ENCODE measurements at places on chromosomes 1 and 21.

- DNase-seq = no peak
These were observed 23.4 kb upstream of the PDE9A start for GRCh38 chr21:42629933-42630589.

- DNase-seq = no peak
These were observed 21.3 kb upstream of the FCRL2 start for GRCh38 chr1:157798211-157798610.

- DNase-seq = no peak
These were observed 1.7 kb upstream of the DYNLT5 start for GRCh38 chr1:66750577-66750976.

- no peak for DNase-seq
These were observed 1.0 kb upstream of the TMEM61 start for GRCh38 chr1:54979327-54979891.

- no peak for DNase-seq
These were observed 38.6 kb downstream of the DENND1B start for GRCh38 chr1:197736685-197737084.

GRCh38 chr1:22540337-22540736 lies 23.0 kb upstream of the EPHA8 start:
- DNase-seq = no peak

GRCh38 chr1:76680651-76681050 lies 186.6 kb upstream of the ST6GALNAC5 start:
- no peak for DNase-seq

GRCh38 chr1:110424699-110425611 lies 17.5 kb upstream of the LAMTOR5 start:
- DNase-seq = no peak

DNA sequence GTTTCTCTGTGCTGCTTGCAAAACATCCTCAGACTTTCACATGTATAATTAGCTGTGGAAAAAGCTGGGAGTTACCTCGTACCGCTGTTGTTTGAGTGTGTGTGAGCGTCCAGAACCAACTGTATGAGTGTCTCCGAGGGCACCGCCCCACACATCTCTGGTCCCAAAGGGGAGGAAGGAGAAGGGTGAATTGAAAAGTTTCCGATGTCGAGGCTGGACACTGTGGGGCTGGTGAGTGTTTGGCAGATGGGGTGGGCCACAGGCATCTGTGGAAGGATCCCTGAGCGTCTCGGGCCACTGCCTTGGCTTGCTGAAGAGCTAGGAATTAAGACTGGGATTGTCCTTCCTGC lies 1.2 kb downstream of the ATP2B4 start:
- DNase-seq = no peak

DNA sequence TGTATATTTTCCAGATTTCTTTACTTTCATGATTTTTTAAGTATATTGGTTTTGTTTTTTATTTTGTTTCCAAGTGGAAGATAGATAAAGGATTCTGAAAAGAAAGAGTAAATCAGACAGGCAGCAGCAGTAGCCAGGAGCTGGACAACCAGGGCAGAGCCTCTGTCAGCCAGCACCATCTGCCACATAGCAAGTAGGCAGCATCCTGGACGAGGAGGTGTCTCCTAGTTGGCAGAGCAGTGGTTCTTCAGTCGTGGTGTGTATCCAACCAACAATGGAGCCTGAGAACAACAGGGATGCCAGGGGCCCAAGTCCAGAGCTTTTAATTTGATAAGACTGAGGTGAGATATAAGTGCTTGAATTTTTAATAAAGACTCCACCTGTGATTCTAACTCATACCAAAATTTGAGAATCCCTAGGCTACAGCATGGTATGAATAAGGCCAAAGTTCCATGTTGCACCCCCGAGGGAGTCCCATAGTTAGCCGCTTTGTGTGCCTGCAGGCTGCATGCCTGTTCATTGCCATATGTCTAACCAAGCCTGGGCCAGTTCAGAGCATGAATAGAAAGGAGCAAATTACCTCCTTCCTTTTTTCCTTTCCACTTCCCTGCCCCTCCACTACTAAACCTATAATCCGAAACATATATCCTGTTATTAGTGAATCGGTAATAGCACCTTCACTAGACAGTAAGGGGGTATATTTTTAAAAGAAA lies 153.2 kb downstream of the NTNG1 start:
- DNase-seq = no peak

DNA sequence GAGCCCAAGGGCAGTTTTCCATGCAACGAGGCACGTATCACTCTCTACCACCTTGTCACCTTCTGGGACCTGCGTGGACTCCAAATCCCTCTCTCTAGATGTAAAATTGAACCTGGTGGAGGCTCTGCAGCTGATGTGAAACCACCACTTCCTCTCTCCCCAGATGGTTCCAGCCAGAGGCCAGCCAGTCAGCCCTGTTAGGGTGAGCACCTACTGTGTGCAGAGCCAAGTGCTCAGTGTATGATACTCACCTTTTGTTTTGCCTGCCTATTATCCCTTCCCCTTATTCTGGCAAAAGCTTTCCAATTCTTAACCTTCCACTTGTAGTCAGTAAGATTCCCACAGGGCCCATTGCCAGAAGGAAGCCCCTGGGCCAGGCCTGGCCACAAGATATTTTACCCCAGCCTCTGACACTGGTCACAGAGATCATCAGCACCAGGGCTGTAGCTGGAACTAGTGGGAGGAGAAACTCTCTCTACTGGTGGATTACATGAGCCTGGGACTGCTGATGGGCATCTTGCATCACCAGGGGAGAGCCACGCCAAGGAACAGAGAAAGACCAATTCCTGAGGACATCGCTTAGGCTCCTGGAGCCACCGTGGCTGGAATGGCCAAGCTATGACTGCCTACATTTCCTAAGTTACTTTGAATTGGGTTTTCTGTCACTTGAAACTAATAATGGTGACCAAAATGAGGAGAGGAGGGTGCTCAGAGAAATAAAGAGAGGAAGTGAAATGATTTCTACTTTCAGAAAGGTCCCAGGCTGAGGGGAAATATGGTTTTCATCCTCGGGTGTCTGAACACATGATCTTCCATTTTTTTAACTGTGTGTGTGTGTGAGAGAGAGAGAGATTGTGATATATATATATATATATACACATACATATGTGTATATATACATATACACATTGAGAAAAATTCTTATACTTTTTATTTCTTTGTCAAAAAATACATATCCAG lies 26.6 kb upstream of the RD3 start:
- no peak for DNase-seq

DNA sequence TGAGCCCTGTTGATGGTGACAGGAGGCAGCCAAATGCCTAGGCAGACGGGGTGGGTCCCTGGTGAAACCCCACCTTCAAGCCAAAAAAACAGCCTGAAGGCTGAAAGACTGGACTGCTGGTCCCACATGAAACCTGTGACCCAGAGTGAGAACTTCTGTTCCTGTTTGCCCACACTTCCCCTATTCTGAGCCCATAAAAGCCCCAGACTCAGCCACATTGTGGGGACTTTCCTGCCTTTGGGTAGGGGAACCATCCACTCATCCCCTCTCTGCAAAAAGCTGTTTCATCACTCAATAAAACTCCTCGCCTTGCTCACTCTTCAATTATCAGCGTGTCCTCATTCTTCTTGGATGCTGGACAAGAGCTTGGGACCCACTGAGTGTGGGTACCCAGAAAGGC lies 25.2 kb downstream of the HTR6 start:
- no peak for DNase-seq

DNA sequence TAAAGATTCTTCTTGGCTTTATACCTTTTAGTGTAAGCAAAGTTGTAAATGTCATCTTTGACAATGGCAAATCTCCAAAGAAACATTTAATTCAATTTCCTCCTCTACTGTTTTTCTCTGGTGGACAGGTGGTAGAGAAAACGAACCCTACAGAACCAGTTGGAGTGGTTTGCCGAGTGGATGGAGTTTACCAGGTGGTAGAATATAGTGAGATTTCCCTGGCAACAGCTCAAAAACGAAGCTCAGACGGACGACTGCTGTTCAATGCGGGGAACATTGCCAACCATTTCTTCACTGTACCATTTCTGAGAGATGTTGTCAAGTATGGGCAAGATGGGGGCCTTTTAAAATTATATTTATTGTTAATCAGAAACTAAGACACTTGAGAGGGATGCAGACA lies 25.8 kb downstream of the UAP1 start:
- DNase-seq = no peak

GRCh38 chr1:212968368-212968863 lies 18.1 kb downstream of the VASH2 start:
- DNase-seq = no peak

GRCh38 chr1:104953555-104953954 lies 1203.9 kb downstream of the AMY1C start:
- DNase-seq = no peak

DNA sequence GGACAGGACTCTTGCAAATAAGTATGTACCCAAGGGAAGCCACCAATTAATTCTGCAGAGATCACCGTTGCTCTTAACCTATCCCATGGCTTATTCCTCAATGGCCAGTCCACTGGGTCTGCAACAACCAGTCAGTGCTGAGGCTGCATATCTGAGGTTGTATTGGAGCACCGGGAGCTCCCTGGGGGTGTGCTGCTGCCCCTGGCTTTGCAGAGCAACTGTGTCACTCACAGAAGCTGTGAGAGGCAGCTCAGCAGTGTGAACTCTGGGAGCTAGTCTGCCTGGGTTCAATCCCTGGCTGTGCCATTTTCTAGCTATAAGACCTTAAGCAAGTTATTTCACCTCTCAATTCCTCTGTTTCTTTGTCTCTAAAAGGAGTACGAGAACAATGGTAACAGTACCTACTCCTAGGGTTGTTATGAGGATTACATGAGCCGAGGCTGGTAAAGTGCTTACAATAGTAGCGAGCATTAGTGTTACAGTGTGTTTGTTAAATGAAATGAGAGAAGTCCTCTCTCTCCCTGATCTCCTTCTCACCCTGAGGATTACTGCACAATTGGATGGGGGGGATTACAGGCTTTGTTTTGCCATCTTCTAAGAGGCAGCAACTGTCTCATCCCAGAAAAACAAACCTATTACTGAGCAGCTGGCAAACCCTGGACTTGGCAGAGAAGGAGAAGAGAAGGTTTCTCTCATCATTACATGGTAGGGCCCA lies 3.6 kb downstream of the RXRG start:
- DNase-seq = no peak

- peak; percentile 46 for DNase-seq
These were observed 12.3 kb upstream of the SEMA4A start for GRCh38 chr1:156140879-156141707.

DNA sequence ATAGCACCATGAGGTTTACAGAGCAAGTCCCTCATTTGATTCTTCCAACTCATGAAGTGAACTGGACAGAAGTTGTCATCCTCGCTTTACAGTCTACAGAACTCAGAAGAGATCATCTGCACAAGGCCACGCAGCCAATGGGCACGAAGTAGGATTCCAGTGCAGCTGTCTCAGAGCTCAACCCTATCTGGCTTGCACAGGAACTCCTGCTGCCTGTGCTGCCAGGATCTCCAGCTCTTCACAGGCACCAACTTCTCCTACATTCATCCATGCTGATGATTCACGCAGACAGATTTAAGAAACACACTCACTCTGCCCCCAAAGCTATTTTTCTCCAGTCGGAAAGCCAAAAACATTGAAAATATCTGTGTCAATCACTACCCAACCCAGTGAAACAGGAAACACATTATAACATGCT lies 157.0 kb downstream of the RERE start:
- peak; percentile 10 for DNase-seq

DNA sequence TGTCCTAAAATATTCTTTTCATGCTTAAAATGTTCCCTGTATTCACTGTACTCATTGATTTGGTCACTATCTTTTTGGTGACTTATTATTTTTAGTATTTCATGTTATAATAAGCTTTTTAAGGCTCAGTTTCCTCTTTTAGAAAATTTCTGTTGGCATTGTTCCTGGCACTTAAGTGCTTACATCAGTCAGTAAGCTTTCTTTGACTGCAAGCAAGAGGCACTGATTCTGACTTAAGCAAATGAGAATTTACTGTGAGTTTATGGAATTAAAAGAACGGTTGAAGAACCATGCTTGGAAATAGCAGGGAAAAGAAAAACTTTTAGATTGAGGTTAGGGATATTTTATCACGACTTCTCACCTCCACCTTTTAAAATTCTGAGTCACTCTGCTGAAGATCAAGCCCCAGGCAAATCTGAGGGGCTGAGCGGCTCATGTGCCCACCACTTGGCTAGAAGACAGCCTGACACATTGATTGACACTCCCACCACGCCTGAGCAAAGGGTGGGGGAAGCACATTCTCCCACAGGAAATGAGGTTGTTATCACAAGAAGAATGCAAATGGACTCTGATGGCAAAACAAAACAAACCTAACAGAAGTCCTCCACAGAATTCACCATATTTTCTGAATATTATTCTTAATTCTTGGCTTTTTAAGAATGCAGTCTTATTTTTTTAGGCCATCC lies 102.8 kb downstream of the KCTD3 start:
- no peak for DNase-seq

DNA sequence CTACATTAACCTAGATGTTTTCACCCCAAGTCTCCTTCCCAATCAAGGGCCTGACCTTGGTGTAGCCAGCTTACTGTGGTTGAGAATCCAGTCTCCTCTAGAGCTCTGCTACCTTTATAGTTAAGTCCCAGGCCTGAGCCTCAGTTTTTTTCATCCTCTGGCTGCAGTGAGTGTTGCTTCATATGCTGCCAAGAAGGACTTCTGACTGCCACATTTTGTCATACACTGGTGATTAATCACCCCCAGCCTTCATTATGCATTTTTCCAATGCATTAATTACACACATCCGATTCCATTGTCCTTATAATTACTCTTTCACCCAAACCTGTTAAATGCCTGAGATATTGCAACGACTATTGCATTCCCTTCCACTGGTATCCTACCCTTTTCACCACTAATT lies 66.3 kb upstream of the FGGY start:
- DNase-seq = no peak

- no peak for DNase-seq
These were observed 16.6 kb downstream of the GRIK3 start for GRCh38 chr1:37017720-37018119.

DNA sequence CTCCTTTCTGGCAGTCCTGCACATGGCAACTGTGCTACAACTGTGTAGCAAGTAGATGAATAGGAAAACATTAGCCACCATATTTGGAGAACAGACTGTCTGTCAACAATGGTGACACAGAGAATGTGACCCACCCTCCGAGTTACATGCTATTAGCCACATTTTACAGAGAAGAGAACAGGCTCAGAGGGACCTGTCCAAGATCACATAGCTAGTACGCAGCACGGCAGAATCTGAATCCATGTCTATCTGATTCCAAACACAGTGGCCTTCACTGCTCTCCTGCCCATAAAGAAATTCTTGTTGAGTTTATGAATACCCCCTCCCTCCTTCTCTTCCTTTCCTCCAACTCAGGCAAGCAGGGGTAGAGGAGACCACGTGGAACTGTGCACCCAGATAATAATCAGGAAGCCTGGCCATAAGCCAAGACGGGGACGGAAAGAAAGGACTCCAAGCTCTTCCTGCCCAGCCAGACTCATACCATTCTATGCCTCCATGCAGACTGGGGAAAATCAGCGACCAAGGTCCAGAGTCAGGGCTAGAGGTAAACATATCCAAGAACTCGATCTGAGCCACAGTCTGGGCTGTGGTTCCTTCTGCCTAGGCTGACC lies 78.8 kb downstream of the TRABD2B start:
- DNase-seq = no peak

- DNase-seq = no peak
These were observed 1729.9 kb downstream of the NCAM2 start for GRCh38 chr21:22728091-22728490.

GRCh38 chr1:7060745-7061144 lies 275.5 kb downstream of the CAMTA1 start:
- no peak for DNase-seq
